ENCODE measurements at places on chromosomes 2 and 18.
A peak's percentile ranks its signal among the peaks of the same experiment; 100 is the strongest.

- DNase-seq, result peak; percentile 71
These were observed 8.7 kb downstream of the CYRIA start for GRCh38 chr2:16656784-16657391.

- DNase-seq, result no peak
These were observed 258.0 kb downstream of the CNTNAP5 start for GRCh38 chr2:124283096-124283495.

DNA sequence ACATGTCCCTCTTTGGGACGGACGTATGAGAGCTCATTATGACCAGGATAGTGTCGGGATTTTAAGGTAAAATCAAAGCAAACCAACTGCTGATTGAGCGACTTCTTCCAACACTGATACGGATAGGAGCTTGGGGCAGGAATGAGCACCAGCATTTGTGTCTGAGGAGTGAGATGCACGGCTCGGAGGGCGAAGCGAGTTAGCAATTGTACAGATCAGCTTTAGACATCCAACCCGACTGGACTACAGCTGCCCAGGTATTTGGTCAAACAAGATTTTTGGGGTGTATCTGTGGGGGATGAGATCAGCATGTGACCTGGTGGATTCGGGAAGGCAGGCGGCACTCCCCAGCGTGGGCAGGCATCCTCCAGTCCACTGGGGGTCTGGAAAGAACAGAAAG, 76.1 kb downstream of the NDUFA10 start:
- DNase-seq, result no peak

- DNase-seq, result no peak
These were observed 506.6 kb downstream of the ERBB4 start for GRCh38 chr2:212032032-212032431.

- no peak for DNase-seq
These were observed 26.8 kb downstream of the ANKMY1 start for GRCh38 chr2:240531038-240531437.

- no peak for DNase-seq
These were observed 188.2 kb downstream of the BCL2 start for GRCh38 chr18:63131106-63131958.
